Lower lobe of right lung (tissue), 2 donors: ENCODE measurements at places on chromosomes 2 and 18. TPM values are rescaled to one million over a fixed set of nuclear protein-coding genes. Genes with fewer than 3 reads are reported as not detected.

DNA sequence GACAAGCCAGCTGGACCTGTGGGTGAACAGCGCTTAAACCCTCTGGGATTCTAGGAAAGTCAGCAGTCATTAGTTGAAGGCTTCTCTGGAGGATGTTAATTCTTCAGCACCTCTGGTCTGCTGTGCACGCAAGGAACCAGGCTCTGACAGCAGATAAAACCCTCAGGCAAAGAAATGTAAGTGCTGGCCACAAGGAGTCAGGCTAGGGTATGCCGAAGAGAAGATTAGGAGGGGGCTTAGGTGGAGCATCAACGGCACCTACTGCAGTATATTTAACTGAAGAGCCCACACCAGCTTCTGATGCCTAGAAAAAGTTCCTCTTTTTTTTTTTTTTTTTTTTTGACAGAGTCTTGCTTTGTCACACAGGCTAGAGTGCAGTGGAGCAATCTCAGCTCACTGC is 304.2 kb upstream of the MC4R start:
- H3K27me3 ChIP-seq = no peaks in the 10 kb centered on the region
- H3K27ac ChIP-seq = no peak overlapping the region
- H3K4me3 ChIP-seq = no peak overlapping the region
- no peaks in the 10 kb centered on the region for H3K36me3 ChIP-seq
- H3K4me1 ChIP-seq = no peaks in the 10 kb centered on the region

GRCh38 chr2:24930768-24931167 is 10.7 kb upstream of the ADCY3 start:
- H3K27ac ChIP-seq = no peak overlapping the region
- no peaks in the 10 kb centered on the region for H3K36me3 ChIP-seq
- H3K27me3 ChIP-seq = peaks cover 3% of the 10 kb centered on the region
- no peak for DNase-seq
- H3K4me3 ChIP-seq = no peak overlapping the region

GRCh38 chr2:220192994-220193753 is 565.7 kb downstream of the SLC4A3 start:
- H3K4me1 ChIP-seq = no peaks in the 10 kb centered on the region
- H3K4me3 ChIP-seq = no peak overlapping the region
- H3K36me3 ChIP-seq = no peaks in the 10 kb centered on the region

GRCh38 chr18:11719050-11719449 is 30.0 kb downstream of the GNAL start:
- no peaks in the 10 kb centered on the region for H3K27me3 ChIP-seq
- no peak overlapping the region for H3K4me3 ChIP-seq
- H3K27ac ChIP-seq = no peak overlapping the region
- no peak for DNase-seq
- H3K4me1 ChIP-seq = no peaks in the 10 kb centered on the region
- H3K36me3 ChIP-seq = no peaks in the 10 kb centered on the region

DNA sequence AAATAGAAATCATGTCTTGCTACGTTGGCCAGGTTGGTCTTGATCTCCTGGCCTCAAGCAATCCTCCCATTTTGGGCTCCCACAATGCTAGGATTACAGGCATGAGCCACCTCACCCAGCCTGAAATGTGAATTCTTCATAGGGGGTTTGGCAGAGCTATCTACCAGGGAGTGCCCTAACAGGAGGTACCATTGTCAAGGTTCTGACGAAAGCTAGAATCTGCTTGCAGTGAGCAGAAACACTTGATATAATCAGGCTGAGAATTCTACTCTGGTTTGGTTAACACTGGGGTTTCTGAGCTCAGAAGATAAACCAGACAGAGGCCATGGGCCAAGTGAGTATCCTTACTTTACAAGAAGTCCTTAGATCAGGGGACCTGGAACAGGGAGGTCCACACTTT is 7.2 kb upstream of the LAMA3 start:
- H3K27me3 ChIP-seq = peaks cover 7% of the 10 kb centered on the region
- peaks cover 5% of the 10 kb centered on the region for H3K4me1 ChIP-seq

DNA sequence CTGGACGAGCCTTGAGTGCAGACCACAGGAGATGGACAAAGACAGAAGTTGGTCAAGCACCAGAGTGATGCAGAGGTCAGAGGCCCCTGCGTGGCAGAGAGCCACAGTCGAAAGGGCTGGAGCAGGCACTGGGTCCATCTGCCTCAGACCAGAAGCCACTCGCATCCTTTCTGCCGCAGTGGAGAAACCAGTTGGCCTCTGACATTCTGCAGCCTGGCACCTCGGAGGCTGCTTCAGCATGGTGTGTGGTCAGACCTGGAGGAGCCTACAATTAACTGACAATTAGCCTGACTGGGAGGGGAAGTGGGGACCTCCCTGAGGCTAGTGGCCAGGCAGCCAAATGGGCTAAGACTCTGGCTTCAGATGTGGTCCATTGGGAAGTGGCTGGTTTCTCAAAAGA is 111.1 kb downstream of the SGPP2 start:
- H3K4me1 ChIP-seq = no peaks in the 10 kb centered on the region
- H3K36me3 ChIP-seq = no peaks in the 10 kb centered on the region
- H3K4me3 ChIP-seq = no peak overlapping the region
- H3K27me3 ChIP-seq = no peaks in the 10 kb centered on the region

- H3K4me3 ChIP-seq = no peak overlapping the region
- no peaks in the 10 kb centered on the region for H3K36me3 ChIP-seq
- peaks cover 6% of the 10 kb centered on the region for H3K27me3 ChIP-seq
- peak; percentile 32 for DNase-seq
- no peaks in the 10 kb centered on the region for H3K4me1 ChIP-seq
Measured at GRCh38 chr2:239590995-239591915, 190.4 kb upstream of the HDAC4 start.

DNA sequence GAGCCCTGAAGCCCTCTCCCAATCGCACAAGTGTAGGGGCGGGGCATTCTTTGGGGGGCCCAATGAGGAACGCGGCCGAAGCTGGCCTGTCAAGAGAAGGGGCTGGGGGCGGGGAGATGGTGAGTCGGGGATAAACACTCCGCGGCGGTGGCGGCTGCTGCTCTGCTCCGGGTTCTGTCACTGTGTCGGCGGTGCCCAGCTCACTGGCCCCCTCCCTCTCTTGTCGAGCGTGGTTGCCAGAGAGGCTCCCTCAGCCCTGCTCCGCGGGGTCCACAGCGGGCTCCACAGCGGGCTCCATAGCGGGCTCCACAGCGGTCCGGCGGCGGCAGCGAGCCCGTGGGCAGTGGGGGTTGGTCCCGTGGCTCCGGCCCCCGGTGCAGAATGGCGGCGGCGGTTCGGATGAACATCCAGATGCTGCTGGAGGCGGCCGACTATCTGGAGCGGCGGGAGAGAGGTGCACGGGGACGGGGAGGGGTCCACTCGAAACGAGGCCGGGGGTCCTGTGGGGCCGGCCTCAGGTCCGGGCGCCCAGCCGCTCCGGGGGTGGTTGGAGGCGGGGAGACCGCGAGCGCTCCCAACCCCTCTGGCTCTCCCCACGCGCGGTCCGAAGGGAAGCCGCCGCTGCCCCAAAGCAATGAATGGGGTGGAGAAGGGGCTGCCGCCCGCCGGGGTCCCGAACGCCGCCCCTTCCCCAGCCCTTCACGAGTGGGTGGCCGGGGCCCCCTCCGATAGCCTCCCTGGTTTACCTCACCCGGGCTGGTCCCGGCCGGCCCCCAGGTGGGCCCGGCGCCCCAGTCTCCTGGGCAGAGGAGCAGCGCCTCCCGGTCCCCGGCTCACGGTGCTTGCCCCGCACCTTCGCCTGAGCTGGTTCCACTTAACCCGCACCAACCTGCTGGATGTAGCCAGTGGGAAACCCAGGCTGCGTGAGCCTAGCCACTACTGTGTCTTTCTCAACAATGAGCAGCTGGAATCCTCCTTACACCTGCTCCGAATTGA is at the start of gene MXD1:
TSS of gene MXD1 (plus strand) at position 160 of the 996 bp plus-strand sequence. CDS start at position 382, 222 bp downstream.
- H3K36me3 ChIP-seq = peaks cover 26% of the 10 kb centered on the region
- DNase-seq = peak; percentile 59
- peaks cover 35% of the 10 kb centered on the region for H3K4me1 ChIP-seq
- H3K27me3 ChIP-seq = no peaks in the 10 kb centered on the region
- peak within 1 kb of the TSS; percentile 94 for H3K27ac ChIP-seq
- H3K4me3 ChIP-seq = peak within 1 kb of the TSS; percentile 80

GRCh38 chr2:27988306-27988705 is 97.8 kb downstream of the BABAM2 start:
- no peak overlapping the region for H3K4me3 ChIP-seq
- DNase-seq = no peak
- peaks cover 6% of the 10 kb centered on the region for H3K4me1 ChIP-seq
- H3K27ac ChIP-seq = no peak overlapping the region

- no peaks in the 10 kb centered on the region for H3K27me3 ChIP-seq
- H3K4me3 ChIP-seq = peak overlapping the region; percentile 80
- DNase-seq = peak; percentile 65
- H3K27ac ChIP-seq = peak overlapping the region; percentile 89
- H3K36me3 ChIP-seq = no peaks in the 10 kb centered on the region
Measured at GRCh38 chr18:48539406-48540250, 797 bp downstream of the CTIF start.

DNA sequence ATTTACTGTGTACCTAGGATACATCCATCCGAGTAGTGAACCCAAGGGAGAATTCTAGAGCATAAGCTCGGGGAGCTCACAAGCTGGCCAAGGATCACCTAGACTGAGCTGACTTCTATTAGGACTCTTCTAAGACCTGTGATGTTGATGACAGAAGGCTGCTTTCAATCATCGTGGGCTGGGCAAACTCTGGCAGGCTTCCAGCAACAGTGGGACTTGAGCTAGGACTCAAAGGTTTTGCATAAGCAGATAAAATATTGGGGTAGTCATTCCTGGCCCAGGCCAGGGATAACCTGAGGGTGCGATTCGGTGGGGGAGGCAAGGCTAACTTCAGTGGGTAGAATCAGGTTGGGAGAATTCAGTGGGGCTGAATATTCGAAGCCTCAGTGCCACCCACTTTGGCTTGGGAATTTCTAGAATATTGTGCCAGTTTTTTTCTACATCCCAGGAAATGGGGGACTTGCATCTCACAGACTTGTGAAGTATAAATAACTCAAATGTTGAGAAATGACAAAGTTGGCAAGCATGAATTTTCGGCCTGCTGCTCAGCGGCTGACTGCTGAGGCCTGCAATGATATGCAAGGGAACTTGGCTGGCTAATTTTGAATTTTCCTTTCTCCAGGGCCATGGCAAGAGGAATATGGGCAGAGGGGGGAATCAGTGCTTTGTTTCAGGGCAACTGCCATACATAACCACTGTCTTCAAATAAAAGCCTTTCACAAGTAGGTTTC is 274.3 kb downstream of the PRKCE start:
- H3K36me3 ChIP-seq = no peaks in the 10 kb centered on the region
- H3K27me3 ChIP-seq = no peaks in the 10 kb centered on the region
- H3K4me1 ChIP-seq = peaks cover 11% of the 10 kb centered on the region
- no peak overlapping the region for H3K27ac ChIP-seq

- H3K27ac ChIP-seq = peak overlapping the region; percentile 91
- peak overlapping the region; percentile 100 for H3K4me3 ChIP-seq
- H3K36me3 ChIP-seq = no peaks in the 10 kb centered on the region
- peaks cover 18% of the 10 kb centered on the region for H3K4me1 ChIP-seq
Measured at GRCh38 chr2:241734208-241734466, 293 bp upstream of the D2HGDH start.

DNA sequence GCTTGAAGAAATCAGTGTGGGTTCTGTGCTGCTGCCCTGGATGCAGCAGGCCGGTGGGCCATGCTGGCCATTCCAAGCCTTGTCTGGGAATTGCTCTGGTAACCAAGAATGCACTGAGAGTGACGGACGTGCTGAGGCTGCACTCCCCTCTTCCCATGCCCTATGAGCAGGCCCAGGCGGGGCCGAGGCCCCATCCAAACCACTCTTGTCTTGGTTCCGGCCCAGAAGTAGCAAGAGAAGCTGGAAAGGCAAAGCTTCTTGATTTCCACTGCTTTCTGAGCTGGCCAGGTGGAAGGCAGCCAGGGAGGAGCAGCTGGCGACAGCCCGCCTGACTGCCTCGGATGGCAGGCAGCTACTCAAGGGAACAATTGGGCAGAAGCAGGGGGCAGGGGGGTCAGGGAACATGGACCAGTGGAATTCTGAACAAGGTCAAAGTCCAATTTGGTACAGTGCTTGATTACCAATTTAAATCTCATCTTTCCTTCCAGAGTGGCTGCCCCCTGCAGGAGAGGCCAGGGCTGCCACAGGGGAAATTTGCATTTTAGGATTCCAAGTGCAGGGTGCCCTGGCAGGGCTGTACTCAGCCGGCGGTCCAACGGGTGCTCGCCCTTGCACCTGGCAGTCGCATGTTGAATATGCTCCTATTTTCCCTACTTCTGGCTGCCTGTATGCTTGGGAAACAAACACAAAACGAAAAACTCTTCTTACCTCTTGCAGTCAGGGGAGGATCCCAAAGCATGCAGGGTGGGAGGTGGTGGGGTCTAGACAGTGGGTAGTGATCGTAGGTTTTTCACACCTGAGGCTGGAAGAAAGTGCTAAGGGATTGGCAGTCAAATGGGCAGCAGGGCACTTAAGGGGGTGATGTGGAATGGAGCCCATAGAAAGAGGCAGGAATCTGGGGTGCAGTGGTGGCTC is 67.3 kb downstream of the LIPG start:
- no peak overlapping the region for H3K27ac ChIP-seq
- H3K27me3 ChIP-seq = no peaks in the 10 kb centered on the region
- peak; percentile 51 for DNase-seq
- H3K4me1 ChIP-seq = no peaks in the 10 kb centered on the region

GRCh38 chr2:232207174-232207573 is 171.4 kb upstream of the ALPP start:
- no peaks in the 10 kb centered on the region for H3K27me3 ChIP-seq
- H3K36me3 ChIP-seq = peaks cover 10% of the 10 kb centered on the region
- no peak overlapping the region for H3K27ac ChIP-seq
- no peak overlapping the region for H3K4me3 ChIP-seq

GRCh38 chr18:50099725-50100407 is 95.1 kb downstream of the MYO5B start:
- no peak for DNase-seq
- no peaks in the 10 kb centered on the region for H3K36me3 ChIP-seq
- no peaks in the 10 kb centered on the region for H3K4me1 ChIP-seq
- H3K27me3 ChIP-seq = no peaks in the 10 kb centered on the region

DNA sequence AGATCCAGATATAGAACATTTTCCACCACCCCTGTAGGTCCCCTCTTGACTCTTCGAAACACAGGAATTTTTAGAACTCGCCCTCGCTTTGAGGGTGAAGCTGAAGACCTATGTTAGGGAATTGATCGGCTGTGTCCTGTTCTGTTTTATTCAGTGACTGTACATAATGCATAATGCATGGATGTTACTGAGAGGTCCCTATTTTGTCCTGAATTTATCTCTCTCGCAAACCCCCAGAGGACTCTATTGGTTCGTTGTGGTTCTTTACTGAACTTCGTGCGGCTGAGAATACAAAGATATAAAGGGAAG is 431 bp upstream of the EIF5B start:
- H3K36me3 ChIP-seq = peaks cover 13% of the 10 kb centered on the region
- no peak for DNase-seq
- H3K27ac ChIP-seq = peak overlapping the region; percentile 92
- H3K27me3 ChIP-seq = no peaks in the 10 kb centered on the region

DNA sequence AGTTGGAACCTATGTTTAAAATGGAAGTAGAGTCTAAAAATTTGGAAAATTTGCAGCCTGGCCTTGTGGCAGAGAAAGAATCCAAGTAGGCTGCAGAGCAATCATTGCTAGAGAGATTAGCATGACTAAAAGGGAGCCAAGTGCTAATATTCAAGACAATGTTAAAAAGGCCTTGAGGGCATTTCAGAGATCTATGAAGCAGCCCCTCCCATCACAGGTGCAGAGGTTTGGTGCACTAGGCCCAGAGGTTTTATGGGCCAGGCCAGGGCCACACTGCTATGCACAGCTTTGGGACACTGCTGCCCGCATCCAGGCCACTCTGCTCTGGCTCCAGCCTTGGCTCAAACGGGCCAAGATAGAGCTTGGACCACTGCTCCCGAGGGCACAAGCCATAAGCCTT is 6.7 kb upstream of the IL1A start:
- H3K36me3 ChIP-seq = no peaks in the 10 kb centered on the region
- no peaks in the 10 kb centered on the region for H3K27me3 ChIP-seq
- no peak overlapping the region for H3K27ac ChIP-seq

Gene CXCR1
- total RNA-seq = 10.4 TPM

Gene MEP1B
- not detected for total RNA-seq

Gene ITGA4
- total RNA-seq = 24.0 TPM

Gene ALPG
- total RNA-seq = 0.53 TPM

Gene PFN4
- total RNA-seq = 1.7 TPM
